ENCODE measurements at places on chromosomes 1 and 21.

- DNase-seq, result no peak
These were observed 305.5 kb downstream of the NFIA start for GRCh38 chr1:61387829-61388228.

DNA sequence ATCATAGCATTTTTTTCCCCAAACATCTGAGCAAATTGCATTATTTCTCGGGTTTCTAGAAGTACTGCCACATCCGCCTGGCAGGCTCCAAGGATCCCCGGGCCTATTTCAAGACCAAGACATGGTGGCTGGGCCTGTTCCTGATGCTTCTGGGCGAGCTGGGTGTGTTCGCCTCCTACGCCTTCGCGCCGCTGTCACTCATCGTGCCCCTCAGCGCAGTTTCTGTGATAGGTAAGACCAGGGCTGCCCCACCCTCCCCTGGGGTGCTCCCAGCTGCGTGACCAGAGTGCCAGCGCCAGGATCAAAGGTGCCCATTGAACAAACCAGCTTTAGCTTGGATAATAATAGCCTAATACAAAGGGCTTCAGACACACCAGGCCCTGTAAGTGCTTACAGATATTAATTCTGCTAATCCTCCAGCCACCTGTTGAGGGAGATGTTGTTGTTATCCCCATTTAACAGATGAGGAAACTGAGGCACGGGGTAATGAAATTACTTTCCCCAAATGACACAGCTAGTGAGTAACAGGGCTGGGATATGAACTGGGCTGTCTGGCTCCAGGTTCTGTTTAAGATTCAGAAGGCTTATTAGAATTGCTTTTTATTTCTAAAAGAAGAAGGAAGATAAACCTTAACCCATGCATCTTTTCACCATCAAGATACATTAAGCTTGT is 26.5 kb downstream of the NIPAL3 start:
- no peak for DNase-seq

GRCh38 chr1:213968146-213968825 is 19.5 kb upstream of the PROX1 start:
- DNase-seq, result no peak

DNA sequence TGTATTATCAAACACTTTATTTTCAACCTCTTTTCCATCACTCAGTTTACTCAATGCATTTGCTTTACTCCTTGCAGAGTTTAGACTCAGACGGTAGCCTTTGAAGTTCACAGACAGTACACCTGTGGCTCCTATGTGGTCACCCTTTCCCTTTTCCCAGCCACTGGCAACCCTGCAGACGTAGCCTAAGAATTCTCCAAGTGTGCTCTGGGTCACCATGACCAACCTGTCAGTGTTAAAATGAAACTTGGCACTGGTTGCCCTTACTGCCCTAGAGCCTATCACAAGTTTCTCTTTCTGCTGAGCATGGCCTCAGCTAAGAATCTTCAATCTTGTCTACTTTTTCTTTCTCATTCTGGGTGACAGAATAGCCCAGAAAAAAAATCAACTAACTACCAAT is 25.5 kb upstream of the DNAH14 start:
- no peak for DNase-seq

DNA sequence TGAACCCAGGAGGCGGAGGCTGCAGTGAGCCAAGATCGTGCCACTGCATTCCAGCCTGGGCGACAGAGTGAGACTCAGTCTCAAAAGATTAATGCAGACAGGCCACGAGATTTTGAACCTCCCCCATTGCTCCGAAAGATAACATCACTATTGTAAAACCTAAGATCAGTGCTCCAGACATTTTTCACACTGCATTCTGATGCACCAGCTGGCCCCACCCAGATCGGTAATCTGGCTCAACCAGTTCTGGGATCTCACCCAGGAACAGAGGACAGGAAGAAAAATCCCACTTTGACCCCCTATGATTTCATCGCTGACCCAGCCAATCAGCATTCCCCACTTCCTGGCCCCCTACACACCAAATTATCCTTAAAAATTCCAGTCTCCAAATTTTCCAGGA is 10.7 kb upstream of the CSRP1 start:
- DNase-seq, result no peak

DNA sequence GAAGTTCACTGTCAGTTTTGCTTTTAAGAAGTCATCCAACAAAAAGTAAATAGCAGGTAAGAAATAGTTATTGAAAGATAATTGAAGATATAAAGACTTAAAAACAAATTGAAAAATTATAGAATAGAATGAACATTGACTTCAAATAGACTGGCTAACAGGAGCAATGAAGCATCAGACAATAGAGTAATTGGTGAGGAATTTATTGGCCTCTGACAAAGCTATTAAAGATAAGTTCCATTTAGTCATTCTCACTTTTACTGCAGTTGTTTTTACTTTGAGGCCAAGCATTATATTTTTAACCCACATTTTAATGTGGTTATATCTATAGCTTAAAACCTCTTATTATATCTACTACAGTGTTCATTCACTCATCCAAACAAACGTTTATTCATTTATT is 228.8 kb upstream of the ADGRL2 start:
- no peak for DNase-seq

DNA sequence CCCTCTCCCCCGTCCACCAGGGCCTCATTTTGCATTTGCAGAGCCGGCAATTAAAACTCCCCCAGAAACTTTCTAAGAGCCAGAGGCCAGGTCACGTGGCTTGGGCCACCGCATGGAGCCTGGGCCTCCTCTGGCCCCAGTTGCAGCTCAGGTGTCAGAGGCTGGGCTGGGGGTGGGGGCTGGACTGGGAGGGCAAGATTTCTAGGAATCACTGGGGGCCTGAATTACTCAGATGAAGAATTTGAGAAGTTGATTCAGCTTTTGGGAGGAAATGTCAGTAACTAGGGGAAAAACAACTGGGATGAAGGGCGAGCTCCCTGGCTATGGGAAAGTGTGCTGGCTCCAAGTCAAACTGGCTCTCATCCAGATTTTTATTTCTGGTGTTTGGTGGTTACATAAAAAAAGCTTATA is 151.0 kb downstream of the CDC7 start:
- DNase-seq, result no peak

- DNase-seq, result no peak
These were observed 36.1 kb downstream of the SLX9 start for GRCh38 chr21:44975720-44976555.

GRCh38 chr1:67614511-67614934 is 70.5 kb upstream of the GADD45A start:
- no peak for DNase-seq

DNA sequence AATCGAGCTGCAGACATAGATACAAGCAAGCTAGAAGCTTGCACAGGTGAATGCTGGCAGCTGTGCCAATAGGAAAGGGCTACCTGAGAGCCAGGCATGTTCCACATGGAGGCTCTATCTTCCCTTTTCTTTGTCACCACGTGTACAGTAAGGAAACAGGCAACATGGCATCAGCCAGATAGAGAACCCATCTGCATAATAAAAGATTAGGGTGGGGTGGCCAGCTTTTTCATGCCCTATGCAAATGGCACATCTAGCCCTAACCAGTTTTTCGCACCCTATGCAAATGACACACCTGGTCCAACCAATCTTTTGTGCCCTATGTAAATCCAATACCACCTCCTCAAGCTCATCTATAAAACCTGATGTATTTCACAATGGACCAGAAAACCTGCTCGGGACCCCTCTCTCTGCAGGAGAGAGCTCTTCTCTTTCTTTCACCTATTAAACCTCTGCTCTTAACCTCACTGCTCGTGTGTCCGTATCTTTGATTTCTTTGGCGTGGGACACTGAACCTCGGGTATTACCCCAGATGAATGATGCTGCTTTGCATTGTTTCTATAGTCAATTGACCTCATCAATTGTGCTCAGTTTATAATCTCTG is 93.9 kb downstream of the SLC30A10 start:
- no peak for DNase-seq

DNA sequence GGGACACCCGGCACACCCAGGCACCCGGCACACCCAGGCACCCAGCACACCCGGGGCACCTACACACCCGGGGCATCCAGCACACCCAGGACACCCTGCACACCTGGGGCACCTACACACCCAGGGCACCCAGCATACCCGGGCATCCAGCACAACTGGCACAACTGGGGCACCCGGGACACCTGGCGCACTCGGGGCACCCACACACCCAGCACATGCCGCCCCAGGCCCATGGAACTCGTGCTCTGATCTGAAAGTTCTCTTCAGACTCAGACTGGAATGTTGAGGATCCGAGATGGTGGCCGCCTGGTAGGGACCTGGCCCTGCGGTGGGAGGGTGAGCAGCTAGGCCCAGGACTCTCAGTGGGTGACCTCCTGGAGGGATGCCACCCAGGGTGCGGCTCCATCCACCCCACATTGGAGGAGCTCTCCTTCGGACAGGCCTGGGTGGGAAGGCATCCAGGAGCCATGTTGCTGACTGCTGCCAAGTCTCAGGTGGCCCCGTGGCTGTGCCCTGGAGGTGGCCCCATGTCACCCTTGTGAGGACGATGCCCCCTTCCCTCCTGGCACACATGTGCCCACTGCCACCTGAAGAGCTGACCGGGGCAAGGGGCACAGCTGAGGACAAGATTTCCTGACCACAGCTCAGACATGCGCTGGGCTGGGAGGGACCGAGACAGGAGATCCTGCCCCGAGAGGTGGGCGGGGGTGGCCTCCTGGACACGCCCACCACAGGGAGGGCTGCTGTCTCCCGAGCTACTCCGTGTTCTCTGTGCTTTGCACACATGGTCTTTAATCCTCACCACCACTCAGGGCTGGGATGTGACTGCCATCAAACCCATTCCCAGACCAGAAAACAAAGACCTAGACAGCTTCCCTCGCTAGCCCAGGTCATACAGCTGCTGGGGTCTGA is 37.0 kb downstream of the UBE2G2 start:
- DNase-seq, result no peak

DNA sequence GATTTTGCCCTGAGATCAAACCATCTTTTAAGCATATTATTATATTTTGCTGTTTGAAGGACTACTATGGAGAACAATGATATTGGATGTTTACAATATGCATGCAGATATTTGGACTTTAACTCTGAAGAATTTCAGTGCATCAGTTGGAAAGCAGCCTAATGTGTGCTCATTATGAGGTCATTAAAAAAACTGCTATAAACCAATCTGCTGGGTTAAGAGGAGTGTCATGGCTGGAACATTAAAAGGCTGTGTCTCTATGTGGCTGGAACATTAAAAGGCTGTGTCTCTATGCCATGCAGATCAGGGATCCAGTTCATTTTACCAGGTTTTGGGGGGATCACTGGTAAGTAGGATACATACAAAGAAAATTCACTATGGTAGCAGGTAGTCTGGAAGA is 77.6 kb downstream of the SPATA46 start:
- DNase-seq, result no peak

DNA sequence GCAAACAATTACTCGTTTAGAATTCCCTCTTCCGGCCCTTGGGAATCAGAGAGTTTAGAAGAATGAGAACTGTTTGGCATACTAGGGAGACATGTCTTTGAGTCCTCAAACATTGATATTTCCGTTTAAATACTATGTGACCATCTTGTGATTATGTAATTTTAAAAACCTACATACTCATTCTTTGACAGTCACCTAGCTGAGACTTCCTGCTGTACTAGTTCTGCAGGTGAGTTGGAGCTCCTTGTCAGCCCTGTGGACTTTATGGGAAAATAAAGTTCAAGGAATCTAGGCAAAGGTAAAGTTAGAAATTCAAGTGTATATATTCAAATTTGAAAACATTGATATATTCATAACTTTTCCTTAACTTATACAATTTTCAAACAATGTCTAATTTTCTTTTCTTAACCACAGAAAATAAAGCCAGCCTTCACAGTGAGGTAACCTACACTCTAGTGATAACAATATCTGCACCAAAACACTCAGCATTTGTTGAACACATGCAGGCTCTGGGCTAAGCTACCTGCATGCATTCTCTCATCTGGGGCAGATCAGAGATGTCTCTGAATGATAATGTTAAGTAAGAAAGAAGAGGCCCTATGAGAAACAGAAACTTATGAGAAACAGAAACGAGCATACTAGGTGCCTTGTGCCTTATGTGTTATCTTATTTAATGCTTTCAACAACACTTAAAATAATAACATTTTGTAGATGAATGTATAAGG is 67.0 kb upstream of the BACE2 start:
- DNase-seq, result no peak

GRCh38 chr21:34979383-34979782 is 69.7 kb downstream of the RUNX1 start:
- no peak for DNase-seq

DNA sequence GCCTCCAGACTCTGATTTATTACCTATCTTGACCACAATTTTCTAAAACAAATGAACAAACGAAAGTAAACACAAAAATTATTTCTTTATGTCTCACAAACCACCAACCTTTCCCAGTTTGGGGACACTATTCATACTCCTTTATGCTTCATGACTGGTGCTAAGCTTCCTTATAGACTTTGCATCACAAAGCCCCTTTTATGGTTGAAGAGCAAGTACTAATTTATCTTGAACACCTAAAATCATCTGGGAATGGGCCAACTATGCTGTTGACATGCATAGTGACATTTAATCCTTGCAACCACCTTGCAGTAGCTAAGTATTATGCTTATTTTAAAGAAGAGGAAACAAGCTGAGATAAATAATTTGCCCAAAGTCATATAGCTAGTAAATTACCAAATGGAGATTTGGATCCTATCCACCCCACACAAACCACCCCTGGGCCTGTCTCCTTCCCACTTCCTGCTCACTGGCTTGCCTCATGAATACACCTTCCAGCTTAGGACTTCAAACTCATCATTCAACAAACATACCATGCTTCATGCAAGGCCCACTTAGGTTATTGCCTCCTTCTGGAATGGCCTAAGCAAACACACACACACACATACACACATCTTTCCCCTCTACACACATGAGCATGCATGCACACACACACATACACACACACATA is 192.2 kb downstream of the PLPP3 start:
- no peak for DNase-seq

DNA sequence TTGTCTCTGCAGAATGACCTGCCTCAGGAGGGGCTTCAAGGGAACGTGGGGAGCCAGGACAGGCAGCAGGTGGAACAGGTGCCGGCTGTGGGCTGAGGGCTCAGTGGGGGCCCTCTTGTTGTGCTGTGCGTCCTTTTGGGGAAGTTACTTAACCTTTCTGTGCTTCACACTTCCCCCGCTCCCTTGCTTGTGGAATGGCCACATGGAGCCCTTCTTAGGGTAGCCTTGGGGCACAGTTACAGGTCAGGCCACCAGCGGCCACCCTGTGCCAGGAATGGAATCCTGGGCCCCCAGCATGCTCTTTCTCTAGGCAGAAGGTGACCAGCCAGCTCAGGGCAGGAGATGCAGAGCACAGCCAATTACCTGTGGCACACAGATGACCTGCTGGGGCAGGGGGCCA is 2.6 kb downstream of the IKBKE start:
- no peak for DNase-seq

- no peak for DNase-seq
These were observed 1.3 kb upstream of the RC3H1 start for GRCh38 chr1:174023440-174023839.

GRCh38 chr1:165257969-165258459 is 98.5 kb downstream of the LMX1A start:
- DNase-seq, result no peak

DNA sequence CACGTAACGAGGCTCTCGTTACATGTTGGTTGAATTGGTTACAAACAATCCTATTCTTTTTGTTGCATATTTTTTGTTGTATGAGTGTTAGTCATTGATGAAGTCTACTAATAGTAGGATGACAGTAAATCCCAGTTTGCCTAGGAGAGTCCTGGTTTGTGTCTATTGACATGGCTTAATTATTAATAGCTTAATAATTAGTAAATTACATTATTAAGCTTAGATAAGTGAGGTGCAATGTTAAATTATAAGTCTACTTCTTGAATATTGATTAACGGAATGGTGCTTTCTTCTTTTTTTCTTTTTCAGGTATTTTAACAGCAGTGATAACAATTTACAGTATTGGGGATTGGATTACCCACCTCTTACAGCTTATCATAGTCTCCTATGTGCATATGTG is 34.5 kb downstream of the ALG6 start:
- DNase-seq, result no peak

GRCh38 chr1:233005156-233005555 is 54.7 kb downstream of the NTPCR start:
- DNase-seq, result no peak
